Muscle of arm (tissue), 14 donors: ENCODE measurements at places on chromosomes 16 and 17.

GRCh38 chr17:15348021-15348420 lies 6.6 kb upstream of the TEKT3 start:
- DNase-seq: no peak

GRCh38 chr16:69520800-69521602 lies 44.8 kb upstream of the NFAT5 start:
- DNase-seq: no peak

- no peak for DNase-seq
Measured at GRCh38 chr17:50047083-50047482, 8.8 kb upstream of the ITGA3 start.

GRCh38 chr17:49819138-49819537 lies 28.7 kb downstream of the TAC4 start:
- no peak for DNase-seq

DNA sequence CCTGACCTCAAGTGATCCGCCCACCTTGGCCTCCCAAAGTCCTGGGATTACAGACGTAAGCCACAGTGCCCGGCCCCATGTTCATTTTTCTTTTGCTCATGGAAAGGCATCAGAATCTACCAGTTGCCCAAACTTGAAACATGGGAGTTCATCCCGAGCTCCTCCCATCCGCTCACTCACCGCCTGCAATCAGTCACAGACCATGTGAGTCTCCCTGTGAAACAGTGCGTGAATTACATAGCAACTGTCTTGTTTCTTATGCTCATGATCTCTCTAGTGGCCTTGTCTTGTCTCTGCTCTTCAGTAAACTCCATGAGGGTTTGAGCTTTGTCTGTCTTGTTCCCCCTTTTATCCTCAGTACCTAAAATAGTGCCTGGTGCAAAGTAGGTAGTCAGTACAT lies 52.1 kb upstream of the TNRC6A start:
- no peak for DNase-seq

DNA sequence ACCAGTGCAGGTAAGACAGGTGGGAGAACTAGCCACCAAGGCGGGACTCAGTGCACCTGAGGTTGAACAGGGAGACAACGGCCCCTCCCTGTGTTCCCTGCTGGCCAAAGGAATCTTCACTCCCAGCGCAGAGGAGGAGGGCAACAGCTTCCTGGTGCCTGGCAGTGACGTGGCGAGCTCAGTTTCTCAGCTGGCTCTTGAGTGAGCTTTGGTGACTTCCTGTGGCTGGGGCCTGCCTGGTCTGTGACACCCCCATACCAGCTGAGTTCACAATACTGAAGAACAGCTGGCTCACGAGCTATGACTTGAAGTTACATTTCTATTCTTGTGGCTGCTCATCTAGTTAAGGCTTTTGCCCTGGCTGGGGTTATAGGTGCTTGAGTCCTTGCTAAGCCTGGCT lies 26.1 kb downstream of the WNT9B start:
- no peak for DNase-seq

GRCh38 chr16:55735120-55735781 lies 79.5 kb downstream of the SLC6A2 start:
- no peak for DNase-seq

GRCh38 chr17:29140051-29140621 lies 40.1 kb downstream of the MYO18A start:
- DNase-seq: peak; percentile 87

DNA sequence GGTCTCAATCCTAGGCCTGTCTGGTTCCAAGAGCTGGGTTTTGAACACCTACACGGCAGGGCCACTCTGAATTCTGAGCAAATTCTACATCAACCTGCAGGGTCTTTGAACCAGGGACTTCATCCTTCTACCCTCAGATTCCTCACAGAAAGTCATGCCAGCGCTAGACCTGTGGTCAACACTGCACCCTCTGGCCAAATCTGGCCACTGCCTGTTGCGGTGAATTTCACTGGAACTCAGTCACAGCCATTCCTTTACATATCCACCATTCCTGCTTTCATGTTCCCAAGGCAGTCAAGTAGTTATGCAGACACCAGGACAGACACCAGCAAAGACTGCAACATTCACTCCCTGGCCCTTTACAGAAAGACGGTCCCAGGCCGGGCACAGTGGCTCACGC lies 144.6 kb downstream of the C16orf95 start:
- no peak for DNase-seq

GRCh38 chr17:45950888-45951287 lies 48.2 kb upstream of the STH start:
- DNase-seq: no peak

DNA sequence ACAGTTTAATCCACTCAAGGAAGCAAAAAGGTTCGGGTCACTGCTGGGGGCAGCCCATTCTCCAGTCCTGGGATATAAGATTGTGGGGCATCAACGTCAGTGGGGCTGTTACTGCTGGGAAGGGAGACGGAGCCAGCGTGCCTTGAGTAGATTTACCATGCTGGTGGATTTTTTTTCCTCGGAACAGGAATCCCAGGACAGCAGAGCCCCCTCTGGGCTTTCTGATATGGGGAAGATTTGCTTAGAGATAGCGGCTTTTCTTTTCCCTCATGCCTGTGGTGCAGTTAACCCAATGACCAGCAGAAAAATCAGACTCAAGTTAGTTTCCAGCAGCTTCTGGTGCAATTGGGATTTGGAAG lies 35.4 kb downstream of the WSCD1 start:
- DNase-seq: no peak

DNA sequence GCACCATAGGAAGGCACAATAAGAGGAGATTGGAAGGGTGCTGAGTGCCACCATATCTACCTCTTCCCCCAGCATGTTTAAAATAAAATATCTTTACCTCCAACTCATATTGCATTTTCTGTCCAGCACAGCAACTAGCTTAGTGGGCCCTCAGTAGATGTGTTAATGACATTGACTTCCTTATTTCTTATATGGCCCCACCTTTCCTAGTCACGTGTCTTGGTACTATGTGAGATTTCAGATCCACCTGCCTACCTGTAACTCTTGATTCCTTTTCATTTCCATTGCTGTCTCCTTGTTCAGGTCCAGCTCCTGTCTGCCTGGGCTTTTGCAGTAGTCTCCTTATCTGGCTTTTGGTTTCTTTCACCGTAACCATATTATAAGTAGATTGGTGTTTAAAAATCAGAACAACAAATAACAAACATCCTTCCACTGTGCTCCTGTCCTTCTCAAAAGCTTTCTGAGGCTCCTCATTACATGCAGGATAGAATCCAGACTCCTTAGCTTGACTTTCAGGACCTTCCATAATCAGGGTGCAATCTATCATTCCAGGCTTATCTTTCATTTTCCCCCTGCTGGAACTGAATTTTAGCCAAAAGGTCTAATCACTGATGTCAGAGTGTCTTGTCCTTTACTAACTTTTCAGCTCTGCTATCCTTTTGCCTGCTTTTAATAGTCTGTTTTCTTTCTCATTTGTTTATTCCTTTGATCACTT lies 71.3 kb downstream of the FTO start:
- no peak for DNase-seq

GRCh38 chr16:59342669-59343068 lies 608.6 kb upstream of the GOT2 start:
- DNase-seq: no peak

DNA sequence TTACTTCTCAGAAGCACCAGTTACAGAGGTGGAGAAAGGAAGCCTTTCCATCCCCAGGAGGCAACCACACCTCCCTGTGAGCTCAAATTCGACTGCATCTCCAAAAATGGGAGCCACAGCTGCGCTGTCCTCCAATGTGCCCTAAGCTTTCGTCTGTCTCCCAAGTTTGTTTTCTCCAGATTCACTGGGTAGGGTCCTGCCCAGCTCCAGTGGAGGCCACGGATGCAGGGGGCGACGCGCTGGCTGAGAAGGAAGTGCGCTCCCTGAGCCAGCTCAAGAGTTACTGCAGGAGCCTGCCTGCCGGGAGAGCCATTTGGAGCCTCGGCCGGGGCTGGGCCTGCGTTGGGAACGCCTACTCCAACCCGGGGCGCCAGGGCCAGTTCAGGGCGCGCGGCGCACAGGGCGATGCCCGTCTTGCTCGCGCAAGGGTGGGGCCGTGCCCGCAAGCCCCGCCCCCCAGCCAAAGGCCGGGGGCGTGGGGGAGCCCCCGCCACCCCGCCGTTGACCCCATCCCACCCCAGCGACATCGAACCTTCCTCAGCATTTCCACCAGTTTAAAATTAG lies 19.5 kb downstream of the SIAH1 start:
- DNase-seq: peak; percentile 86

DNA sequence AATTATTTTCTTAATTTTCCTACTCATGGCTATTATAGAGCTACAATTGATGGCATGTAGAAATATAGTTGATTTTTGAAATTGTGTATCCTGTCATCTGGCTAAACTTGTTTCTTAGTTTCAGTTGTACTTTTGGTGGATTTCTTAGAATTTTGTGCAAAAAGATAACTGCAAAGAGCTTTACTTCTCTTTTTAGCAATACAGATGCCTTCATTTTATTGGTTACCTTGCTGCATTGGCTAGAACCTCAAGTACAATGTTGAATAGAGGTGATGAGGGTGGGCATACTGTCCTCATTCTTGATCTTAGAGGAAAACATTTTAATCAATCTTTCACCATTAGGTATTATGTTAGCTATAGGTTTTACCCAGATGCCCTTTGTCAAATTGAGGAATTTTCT lies 67.9 kb downstream of the METRNL start:
- no peak for DNase-seq

DNA sequence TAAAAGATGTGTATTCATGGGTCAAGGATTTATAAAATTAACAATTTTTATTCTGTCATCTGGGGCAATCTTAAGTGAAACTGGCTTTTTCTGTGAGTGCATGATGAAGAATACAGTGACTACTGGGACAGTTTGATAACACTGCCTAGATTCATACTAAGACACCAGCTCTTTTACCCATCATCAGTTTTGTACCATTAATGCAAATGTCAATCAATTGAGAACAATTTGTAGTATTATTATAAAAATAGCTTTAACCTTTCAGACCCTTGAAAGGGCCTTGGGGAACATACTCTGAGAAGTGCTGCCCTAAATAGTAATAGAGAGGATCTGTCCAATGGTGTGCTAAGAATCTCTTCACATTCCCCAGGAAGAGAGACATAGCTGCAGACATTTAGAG lies 45.4 kb upstream of the PSMD11 start:
- no peak for DNase-seq

GRCh38 chr17:47315451-47316266 lies 8.1 kb upstream of the EFCAB13 start:
- DNase-seq: peak; percentile 81

- DNase-seq: no peak
Measured at GRCh38 chr17:81272616-81273015, 22.5 kb downstream of the SLC38A10 start.

- DNase-seq: no peak
Measured at GRCh38 chr16:30069611-30070462, 4.3 kb downstream of the ALDOA start.

- DNase-seq: no peak
Measured at GRCh38 chr16:65136681-65137080, 14.8 kb upstream of the CDH11 start.

DNA sequence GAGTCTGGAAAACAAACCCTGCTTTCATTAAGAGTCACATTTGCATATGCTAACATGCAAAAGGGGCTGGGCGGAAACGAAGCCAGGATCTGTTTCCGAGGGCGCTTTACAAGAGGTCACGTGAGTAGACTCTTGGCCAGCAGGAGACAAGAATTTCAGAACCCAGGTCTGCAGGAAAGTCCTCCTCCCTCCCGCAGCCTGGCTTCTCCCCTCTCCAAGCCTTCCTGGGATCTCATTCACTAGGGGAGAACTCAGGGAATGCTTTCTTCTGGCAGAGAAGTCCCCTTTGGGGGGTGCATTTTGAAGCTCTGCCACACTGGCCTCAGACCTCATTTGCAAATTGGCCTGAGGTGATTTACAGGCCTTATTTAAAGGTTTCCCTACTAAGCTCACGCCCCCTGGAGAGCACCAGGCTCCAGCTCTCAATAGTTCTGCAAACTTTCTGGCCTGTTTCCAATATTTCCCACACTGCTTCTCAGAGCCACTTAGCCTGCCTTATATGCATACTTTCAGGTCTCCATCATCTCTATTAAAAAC lies 57.2 kb upstream of the CACNG5 start:
- peak; percentile 36 for DNase-seq

GRCh38 chr17:62797959-62798358 lies 10.2 kb downstream of the MARCHF10 start:
- no peak for DNase-seq

DNA sequence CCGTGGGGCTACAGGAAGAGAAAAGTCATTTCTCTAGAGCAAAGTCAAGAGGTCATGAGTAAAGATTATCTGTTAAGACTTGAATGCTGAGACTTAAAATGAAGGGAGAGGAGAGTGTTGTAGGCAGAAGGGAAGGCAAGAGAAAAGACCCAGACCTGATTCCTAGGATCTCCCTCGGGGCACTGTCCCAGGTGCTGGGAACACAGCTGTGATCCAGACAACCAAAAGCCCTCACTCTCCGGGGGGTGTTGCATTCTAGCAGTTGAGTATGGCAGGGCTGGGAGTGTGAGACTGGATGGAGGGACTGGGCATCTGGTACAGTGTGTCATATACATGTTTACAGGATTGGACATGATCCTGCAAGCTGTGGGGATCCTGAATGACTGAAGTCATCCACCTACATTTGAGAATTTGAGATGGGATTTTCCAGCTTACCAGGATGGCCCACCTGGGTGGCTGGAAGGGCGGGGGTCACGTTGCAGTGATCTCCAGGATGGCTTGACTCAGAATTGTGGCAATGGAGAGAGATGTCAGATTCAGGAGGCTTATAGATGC lies 29.1 kb downstream of the ARSG start:
- no peak for DNase-seq

- no peak for DNase-seq
Measured at GRCh38 chr17:57082441-57082840, 2.6 kb upstream of the AKAP1 start.

GRCh38 chr16:81779536-81780320 lies 637 bp downstream of the PLCG2 start:
- no peak for DNase-seq

GRCh38 chr17:7572338-7572587 lies 7.2 kb upstream of the CD68 start:
- peak; percentile 99 for DNase-seq

- DNase-seq: no peak
Measured at GRCh38 chr17:32814836-32815235, 62.1 kb downstream of the MYO1D start.

DNA sequence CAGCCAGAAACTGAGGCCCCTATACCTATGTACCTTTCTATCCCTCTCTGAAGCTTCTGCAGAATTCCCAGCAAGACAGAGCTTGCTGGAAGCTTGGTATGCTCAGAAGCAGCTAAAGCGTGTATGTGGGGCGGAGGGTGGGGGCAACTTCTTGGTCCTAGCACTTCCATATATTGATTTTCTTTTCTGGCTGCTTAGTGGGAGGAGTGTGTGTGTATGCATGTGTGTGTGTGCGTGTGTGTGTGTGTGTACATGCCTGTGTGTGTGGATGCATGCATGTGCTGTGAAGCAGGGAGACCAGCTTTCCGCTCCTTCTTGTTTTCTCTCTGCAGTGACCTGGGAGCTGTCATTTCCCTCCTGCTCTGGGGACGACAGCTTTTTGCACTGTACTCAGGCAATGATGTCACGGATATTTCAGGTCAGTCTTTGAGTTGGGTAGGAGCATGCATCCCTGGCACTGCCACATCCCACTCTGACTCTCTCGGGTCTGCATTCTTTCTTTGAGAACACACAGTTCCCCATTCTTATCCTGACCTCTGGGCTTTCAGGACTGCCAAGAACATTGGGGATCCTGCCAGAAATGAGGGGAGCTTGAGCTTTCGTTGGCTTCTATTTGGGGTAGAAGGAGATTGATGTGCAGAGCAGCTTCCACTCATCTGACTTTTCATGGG lies 10.7 kb downstream of the HPR start:
- DNase-seq: no peak
